Immature natural killer cell (primary cell): ENCODE measurements at places on chromosomes 5 and 9.

DNA sequence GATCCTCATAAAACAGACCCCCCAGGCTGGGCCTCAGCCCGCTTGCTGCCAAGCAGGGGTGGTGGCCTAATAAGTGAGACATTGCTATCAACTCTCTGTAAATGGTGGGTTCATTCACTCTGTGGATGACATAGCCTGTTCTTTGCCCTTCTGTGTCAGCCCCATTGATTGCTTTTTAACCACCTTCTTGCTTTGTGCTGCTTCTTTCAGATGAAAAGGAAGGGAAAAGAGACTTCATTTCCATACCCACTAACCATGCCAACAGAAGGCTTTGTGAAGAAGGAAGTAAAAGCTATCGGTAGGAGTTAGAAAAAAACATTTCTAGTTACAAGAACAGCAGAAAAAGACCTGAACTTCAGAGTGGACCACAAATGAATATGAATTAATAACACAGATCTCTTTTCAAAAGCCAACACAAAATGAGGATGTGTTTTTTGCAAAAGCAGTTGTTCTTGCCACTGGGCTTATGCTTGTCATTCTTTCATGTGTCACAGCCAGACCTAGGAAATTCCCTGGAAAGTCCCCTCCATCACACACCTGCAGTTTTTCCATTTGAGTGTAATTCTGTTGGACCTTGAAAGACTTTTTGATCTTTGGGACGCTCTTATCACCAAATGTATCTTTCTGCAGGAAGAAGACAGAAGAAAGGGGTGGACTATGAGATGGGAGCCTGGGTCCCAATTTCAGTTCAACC lies 507.7 kb downstream of the CCDC171 start:
- no peak for DNase-seq

DNA sequence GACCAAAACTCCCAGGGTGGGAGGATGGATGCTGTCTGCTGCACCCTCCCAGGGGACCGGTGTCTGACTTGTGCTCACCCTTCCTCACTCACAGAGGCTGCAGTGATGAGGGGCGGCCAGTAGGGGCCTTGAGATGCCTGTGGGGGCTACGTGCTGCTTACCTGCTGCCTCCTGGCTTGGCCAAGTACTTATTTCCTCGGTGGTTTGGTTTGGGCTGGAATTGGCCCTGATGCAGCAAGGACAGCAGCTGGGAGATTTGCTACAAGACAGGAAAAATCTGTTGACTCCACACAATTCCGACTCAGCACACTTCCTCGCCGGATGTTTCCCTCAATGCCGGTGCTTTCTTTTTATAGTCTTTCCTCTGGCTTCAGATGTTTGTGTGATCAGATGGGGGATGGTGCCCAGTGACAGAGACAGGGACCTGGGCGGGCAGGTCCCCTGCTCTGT lies 6.6 kb downstream of the PCDH12 start:
- DNase-seq = no peak

DNA sequence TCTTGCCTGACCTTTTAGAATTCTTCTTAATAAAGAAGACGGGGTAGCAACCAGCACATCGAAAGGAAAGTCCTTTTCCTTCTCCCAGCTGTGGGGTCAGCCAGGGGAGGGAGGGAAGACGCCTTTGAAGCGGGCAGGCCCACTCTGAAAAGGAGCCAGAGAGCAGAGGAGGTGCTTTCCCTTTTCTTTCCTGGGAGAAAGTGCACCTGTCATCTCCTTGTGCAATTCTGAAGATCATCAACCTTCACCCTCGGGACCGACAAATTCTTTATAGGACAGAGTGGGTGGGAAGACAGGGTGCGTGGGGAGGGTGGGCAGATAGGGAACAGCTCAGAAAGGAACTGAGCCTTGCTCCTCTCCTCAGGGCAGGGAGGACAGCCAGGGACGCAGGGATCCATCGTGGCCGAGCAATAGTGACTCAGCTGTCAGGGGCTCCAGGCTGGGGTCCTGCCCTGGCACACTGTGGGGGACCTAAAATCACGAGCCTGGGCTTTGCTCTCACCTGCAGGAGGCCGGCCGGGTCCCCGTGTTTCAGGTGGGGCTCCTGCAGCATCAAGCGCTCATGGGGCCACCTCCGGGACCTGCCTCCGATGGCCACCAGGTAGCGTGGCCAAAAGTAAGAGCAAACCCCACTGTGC lies 141.0 kb downstream of the OLFM1 start:
- no peak for DNase-seq

DNA sequence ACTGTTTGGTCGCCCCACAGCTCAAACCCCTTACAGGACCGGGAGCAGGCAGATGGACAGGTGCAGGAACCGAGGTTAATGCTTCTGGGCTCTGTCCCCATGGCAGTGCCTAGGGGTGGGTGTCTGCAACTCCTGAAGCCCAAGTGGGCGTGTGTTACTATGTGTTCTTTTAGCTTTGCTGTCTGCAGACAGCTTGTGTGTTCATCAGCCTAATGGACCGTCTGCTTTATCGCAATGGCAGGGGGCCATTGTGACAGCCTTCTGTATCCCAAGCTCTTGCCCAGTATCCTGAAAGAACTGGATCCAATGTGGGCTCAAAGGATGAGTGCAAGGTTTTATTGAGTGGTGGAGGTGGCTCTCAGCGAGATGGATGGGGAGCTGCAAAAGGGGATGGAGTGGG lies 266.7 kb downstream of the CSNK1G3 start:
- DNase-seq = no peak

- DNase-seq = no peak
Observed at GRCh38 chr5:179439181-179439985, 94.1 kb upstream of the ADAMTS2 start.

- DNase-seq = no peak
Observed at GRCh38 chr5:163440954-163441353, 3.6 kb downstream of the CCNG1 start.

- DNase-seq = no peak
Observed at GRCh38 chr5:173745557-173745956, 129.1 kb upstream of the BOD1 start.

DNA sequence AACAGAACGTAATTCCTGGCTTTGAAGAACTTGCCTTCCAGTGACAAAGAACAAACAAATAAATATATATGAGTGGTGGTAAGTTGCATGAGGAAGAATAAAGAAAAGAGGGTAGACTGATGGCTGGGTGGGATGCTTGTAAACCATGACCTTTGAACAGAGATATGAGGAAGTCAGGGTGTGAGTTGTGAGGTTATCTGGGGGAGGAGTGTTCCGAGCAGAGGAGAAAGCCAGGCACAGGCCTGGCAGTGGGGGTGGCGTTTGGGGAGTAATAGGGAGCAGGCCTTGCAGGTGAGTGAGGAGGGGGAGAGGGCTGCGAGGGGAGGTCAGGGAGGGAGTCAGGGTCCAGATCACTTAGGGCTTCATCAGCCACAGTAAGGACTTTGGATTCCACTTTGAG lies 213.4 kb downstream of the PTTG1 start:
- no peak for DNase-seq

GRCh38 chr5:58925627-58926540 lies 343.0 kb downstream of the RAB3C start:
- DNase-seq = no peak

- no peak for DNase-seq
Observed at GRCh38 chr9:121692606-121693387, 41.4 kb downstream of the DAB2IP start.

DNA sequence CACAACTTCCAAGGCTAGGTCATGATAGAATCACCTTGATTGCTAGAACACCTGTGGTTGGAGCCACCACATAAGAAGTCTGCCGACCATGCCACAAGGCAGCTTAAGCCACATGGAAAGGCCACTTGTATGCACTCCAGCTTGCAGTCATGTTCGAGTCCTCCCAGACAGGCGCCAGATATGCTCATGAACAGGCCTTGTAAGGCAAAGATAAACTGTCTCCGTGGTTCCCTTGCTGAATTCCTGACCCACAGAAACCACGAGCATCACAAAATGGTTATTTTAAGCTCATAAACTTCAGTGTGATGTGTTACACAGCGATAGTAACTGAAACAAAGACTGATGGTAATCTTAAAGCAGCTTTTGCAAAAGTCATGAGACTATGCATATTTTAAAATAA lies 188.4 kb upstream of the DAPK1 start:
- DNase-seq = no peak

DNA sequence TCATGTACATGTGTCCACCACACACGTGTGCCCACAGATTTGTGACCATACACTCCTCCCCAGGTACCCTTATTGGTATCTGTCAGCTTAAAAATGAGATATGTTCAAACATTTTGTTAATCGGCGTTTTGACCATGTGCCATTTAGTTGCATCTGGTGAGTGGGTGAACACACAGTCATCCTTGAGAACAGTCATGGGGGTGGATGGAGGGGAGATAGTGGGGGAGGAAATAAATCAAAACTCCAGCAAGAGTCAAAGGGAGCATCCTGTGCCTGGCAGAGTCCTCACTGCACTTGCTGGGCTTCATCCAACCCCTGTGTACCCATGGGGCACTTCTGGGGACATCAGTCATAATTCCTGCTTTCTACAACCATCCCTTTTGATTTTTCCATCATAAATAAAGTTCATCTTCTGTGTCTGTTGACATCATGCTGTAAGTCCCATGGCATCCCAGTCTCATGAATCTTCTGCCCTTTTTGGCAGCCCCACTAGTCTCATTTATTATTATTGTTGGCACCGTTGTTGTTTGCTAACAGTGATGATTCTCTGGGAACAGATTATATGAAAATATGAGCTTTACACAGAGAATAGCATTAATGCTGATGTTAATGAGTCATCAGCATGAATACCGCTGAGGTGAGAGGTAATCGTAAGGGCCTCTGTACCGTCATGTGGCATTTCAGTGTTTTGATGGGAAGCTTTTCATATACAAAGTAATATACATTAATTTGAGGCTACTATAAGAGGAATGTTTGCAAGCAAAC lies 24.4 kb upstream of the CLK4 start:
- no peak for DNase-seq

DNA sequence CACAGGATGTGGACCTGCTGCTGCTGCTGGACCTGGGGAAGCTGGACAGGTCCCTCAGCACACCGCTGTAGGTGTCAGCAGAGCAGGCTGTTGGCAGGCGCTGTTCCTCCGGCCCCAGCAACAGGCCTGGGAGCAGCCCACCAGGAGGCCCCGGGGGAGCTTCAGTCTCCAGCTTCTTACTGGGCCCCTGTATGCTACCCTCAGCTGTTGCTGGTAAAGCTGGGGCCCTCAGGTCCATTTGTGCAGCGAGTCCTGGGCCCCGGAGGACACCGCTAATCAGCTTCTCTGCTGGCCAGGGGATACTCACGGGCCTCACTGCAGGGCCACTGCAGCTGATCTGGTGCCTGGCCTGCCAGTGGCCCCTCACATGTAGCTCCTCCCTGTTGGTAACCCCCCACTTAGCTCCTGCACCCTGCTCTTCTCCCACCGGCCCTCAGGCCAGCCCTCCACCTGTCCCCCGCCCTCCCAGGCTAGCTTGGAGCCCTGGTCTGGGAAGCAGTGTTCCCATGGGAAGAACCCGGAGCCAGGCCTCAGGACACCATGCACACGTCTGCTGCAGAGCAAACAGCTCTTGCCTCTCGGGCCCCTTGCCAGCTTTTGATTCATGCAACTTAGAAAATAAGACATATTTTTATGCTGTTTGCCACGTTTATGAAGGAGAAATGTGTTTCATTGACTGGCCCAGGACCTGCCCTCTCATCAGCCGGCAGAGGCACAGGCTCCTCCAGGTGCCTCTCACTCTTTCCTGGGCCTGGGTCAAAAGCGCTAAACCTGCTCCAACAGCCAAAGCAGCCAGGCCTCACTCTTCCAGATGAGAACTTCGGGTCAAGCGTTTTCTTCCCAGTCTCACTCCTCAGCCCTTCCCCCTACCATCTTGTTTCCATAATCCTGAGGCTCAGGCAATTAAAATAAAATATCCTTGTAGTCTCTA lies 61.0 kb upstream of the ADAMTS2 start:
- DNase-seq = no peak

DNA sequence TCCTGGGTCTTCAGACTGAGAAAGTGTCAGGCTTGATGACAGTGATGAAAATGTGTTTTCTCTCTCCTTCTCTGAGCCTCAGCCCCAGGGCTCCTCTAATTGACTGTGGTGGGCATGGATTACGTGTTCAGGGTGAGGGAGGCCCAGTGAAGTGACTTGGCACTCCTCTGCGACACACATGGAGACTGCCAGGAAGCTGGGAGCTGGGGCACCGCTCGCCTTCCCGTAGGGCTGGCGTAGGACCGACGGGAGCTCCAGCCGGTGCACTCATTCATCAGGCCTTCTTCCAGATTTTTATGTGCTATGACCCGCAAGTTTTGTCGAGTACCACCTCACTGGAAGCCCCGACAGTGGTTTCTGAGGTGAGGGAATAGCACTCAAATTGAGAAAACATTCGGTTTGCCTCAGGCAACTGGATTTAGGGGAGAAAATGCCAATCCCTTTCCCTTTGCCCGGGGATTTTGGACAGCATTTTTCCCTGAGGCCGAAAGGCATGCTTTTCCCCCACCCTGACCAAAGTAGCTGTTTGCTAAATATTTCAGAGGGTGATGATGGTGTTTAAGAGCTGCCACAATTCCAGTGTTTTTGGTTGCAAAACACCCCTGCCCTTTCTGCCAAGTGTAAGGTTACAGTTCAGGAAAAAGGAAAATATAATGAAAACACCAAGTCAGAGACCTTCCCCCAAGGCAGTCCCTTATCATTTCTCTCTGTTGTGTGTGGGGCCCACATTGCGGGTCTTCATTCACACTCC lies 83.7 kb downstream of the PCSK5 start:
- no peak for DNase-seq
